ENCODE measurements at places on chromosomes 11 and 22.
A peak's percentile ranks its signal among the peaks of the same experiment; 100 is the strongest.

GRCh38 chr11:1837171-1838076, 1.4 kb upstream of the TNNI2 start:
- no peak for DNase-seq

GRCh38 chr22:42283278-42284201, 13.1 kb upstream of the TCF20 start:
- no peak for DNase-seq

DNA sequence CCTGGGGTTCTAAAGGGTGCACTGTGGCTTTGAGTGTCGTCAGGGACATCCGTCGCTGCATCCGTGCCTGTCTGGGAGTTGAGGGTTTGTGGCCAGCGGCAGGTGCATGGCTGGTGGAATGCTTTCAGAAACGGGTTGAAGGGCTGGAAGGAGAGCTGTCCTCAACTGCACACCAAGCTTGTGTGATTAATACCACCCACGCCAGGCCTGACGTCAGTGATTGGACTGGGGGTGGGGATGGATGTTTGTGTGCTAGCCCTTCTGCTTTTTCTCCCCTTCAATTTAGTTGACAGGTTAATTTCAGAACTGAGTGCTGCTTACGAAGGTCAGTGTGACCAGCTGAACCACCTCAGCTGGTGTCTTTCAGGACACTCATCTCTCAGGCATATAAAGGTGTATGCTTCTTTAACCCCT, 3.2 kb upstream of the GAB2 start:
- peak; percentile 39 for DNase-seq

DNA sequence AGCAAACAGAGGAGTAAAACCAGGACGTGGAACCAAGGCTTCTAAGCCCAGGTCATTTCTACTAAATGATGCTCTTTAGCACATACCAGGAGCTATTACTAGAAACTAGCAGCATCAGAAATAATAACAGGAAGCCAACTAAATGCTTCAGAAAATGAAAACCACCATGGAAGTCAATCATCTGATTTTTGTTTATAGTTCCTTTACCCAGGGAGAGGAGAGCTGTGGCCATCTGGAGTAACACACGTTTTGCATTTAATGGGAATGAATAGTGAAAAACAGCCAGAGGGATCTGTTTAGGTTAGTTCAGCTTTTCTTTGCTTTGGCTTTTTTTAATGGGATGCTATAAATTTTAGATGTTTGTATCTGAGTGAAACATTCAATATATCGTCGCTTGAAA, 250.7 kb upstream of the ARHGAP20 start:
- DNase-seq: no peak

DNA sequence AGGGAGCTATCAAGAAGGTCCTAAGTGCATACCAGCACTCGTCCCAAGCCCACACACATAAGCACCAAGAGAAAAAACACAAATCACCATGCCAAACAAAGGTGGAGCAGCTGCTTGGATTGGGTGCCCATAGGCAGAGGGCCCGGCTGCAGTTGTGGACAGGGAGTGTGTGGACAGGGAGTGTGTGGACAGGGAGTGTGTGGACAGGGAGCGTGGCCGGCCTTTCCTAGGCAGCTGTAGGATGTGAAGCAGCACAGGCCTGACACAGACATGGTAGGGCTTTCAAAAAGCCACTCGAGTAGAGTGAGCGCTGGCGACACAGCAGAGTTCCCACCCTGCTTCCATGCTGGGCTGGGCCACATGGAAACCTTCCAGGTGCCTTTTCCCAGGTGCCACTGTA, 3.5 kb downstream of the RTL6 start:
- no peak for DNase-seq

- no peak for DNase-seq
These were observed 27.9 kb downstream of the INCENP start for GRCh38 chr11:62151737-62152102.

DNA sequence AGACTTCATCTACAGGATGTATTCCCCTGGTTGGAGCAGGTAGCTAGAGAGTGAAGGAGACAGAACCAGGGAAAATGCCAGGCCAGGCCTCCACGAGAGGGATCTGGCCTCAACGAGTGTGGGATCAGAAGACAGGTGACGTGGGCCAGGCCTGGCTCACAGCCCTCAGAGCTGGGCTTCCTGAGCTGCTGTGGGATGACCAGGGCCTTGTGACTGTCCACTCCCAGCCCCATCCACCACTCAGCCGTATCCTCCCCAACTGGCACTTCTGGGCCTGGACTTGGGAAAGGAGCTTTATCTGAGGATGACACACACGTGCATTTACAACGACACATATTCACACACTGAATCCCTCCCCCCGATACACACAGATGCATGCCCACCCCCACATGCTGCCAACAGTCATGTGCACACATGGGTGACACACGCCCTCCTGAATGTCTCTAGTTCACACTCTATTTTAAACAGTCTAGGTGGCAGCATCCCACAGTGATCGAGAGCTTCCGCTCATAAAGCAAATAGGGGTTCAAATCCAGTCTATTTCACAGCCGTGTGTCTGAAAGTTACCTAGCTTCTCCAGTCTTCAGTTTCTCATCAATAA, 93.1 kb downstream of the TP53I11 start:
- no peak for DNase-seq

DNA sequence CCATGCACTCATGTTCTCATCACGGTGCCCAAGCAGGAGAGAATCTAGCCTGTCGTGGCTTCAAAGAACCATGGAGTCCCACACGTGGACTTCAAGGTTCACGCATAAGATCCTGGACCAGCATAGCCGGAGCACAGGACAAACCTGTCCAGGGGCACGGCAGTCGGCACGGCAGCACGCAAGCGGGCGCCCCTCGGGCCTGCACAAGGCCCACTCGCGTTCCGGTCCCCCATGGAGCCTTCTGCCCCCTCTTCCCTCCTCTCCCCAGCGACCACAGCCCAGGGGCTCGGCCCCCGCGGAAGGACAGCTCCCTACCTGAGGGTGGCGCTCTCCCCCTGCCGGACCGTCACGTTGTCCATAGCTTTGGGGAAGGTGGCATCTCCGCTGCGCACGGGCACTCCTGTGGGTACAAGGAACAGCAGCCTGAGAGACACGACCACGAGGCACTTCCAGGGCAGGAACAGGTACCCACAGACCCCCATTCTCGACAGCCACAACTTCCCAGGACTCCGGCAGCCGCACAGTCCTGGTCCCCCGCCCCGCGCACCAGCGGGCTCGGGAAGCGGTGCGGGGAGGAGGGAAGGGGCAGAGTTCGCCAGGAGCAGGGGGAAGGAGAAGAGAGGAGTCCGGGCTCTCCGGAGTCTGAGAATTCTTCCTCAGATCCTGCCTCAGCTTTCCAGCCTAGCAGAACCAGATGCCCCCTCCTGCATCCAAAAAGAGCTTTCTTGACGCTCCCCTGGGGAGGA, 589.5 kb downstream of the OPCML start:
- no peak for DNase-seq

- no peak for DNase-seq
These were observed 5.0 kb upstream of the CCDC88B start for GRCh38 chr11:64334764-64335735.

DNA sequence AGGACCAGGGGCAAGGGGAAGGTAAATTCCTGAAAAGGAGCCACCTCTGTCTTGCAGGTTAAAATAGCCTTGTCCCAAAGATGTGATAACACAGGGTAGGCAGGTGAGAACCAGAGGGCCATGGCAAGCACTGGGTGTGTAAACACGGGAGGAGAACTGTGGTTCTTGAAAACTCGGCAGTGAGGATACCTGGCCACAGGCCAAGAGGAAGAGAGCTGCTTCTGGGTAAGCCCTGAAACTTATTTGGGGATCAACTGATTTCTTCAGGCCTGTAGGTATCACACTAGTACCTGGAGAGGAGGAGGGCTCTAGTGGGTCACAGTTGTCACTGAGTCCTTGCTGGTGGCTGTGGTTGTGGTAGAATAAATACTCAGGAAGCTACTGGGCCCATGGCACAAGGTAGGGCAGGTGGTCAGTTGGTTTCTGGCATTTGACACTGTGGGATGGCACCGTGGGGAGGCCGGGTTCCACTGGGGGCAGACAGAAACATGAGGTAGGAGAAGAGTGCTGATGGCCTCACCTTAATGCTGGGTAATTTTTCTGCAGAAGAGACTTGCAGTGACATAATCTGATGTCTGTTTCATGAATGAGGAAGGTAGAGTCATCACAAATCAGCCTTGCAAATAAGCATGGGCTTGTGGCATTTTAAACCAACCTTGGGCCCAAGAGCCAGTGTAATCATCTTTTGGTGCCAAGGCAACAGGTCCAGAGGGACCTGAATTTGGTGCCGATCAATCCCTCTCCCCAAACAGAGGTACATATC, 22.0 kb downstream of the AMPD3 start:
- DNase-seq: no peak

DNA sequence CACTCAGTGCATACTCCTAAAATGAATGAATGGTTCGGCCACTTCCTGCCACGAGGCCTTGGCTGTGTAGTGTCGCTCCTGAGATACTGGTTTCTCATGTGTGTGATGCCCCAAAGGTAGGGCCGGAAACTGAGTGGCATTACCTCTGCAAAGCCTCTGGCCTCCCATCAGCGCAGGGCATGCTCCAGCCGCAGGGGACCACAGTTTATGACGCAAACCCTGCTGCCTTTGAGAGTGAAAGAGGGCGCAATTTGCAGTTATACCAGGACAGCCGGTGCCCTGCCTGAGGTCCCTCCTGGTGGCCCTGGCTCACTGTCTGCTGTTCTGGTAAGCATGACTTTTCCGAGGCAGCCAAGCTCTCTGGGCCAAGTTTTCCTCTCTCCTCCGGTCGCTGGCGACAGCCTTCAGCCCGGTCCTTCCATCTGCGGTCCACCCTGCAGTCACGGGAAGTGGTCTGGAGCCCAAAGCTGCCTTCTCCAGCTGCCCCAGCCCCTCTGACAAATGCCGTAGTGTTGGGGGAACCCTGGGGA, 2.4 kb upstream of the FGF3 start:
- no peak for DNase-seq

GRCh38 chr11:131776211-131776610, 405.8 kb downstream of the NTM start:
- no peak for DNase-seq

GRCh38 chr11:121466063-121466794, 13.5 kb upstream of the SORL1-AS1 start:
- no peak for DNase-seq

DNA sequence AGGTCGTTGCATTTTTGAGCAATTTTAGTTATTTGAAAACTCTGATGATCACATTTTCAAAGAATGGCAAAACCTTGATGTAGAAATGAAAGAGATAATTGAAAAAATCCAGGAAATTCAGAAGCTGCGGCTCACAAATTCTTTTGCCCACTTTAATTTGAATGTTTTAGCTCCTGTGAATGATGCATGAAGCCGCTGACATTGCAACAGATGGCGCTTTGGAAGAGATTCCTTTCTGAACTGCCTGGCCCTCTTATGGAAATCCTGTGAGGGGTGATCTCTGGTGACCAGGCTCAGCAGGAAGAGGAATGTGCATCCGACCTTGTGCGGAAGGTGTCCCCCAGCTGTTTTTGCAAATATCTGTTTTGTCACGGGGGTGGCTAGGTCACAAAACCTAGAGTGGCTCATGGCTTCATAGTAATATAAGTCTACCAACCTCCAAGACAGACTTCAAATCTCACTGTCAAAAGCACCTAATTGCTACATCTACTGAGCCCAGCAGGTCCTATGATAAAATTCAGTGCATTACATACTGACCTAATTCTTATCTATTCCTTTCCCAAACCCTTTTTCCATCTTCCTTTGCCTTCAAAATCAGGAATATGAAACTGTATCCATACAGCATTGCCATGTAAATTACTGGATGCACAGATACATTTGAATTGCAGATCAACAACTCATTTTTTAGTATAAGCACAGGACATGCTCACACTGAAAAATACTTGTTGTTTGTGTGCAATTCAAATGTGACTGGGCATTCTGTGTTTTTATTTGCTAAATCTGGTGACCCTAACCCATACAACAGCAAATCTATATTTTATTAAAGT, 412.7 kb downstream of the ETS1 start:
- DNase-seq: no peak

- DNase-seq: no peak
These were observed 28.8 kb upstream of the CPT1A start for GRCh38 chr11:68870470-68870869.

DNA sequence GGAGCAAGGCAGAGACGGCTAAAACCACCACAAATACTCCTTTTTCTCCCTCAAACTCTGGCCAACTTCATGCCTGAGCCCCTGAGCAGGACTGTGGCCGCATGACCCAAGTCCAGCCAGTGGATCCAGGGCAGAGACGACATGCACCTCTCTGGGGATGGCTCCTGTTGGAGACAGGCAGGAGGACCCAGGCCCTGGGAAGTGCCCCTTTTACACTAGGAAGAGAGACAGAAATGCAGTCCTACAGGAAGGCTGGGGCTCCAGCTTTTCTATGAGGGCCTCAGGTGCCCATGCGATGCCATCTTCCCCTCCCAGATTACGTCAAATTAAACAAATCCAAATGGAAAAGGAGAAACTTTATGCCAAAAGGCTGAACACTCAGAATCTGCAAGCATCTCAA, 498.0 kb downstream of the BRD1 start:
- DNase-seq: no peak

GRCh38 chr22:39679652-39680051, 109.1 kb downstream of the CACNA1I start:
- DNase-seq: no peak

DNA sequence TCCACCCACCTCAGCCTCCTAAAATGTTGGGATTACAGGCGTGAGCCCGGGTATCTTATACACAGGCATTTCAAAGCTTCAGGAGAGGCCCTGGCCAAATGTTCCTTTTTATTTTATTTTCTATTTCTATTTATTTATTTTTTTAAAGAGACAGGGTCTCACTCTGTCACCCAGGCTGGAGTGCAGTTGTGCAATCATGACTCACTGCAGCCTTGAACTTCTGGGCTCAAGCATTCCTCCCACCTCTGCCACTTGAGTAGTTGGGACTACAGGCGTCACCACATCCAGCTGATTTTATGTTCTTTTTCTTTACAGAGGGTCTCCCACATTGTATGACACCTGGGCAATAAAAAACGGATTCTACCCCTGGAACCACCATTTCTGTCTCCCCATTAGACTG, 71.2 kb downstream of the FBXO7 start:
- no peak for DNase-seq

- no peak for DNase-seq
These were observed 178.2 kb downstream of the LRRC4C start for GRCh38 chr11:41281131-41281742.

DNA sequence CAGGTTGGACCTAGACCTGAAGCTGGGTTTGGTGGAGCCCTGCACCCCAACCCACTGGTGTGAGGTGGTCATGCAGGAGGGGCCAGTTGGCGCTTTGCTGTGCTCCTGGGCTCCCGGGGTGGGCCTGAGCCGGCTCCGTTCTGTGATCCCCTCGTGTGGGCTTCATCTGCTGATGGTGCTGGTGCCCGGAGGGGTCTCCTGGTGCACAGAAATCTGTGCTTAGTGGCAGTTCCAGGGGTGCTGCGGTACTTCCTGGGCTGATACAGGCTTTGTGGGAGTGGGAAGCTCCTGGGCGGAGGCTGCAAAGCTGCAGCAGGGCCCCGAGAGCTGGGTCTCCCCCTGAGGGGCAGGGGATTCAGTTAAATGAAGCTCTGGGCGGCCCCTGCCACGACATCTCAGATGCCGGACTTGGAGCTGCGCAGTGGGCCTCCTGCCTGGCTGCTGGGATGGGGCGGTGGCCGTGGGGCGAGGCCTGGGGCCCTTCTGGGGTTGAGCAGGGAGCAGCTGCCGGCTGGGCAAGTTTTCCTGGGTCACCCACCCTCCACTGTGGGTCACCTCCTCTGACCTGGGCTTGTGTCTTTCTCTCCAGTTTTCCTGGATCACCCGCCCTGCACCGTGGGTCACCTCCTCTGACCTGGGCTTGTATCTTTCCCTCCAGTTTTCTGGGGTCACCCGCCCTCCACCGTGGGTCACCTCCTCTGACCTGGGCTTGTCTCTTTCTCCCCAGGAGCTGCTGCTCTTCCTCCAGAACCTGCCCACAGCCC, 410.5 kb downstream of the TBC1D22A start:
- DNase-seq: no peak
